ENCODE measurements at places on chromosomes 6 and 20.

GRCh38 chr20:41260734-41261220 lies 56.8 kb downstream of the ZHX3 start:
- no peak for DNase-seq

GRCh38 chr6:169248521-169248971 lies 5.1 kb downstream of the THBS2 start:
- no peak for DNase-seq

GRCh38 chr20:12466915-12467314 lies 541.9 kb upstream of the SPTLC3 start:
- DNase-seq: no peak

DNA sequence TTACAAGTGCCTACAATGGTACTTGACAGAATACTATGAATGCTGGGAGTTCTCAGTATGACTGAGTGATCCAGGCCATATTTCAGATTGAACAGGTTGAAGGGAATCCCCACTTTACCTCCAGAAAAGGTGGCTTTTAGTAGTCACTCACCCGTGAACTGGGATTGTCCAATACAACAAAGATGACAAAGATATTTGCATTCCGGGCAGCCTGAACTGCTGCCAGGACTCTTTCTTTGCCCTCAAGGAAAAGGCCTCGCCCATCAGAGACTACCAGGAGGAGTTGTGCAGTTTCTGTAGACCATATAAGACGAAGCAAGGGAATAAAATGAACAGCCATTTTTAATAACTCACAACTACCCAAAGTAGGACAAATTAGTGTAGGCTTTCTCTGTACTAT lies 6.3 kb upstream of the LYRM2 start:
- DNase-seq: no peak

GRCh38 chr6:137389150-137389704 lies 105.0 kb downstream of the OLIG3 start:
- DNase-seq: no peak

- DNase-seq: no peak
Measured at GRCh38 chr6:47698342-47698787, at the start of gene ADGRF4. Gene ADGRF4 (plus strand): TSS chr6:47698580. CDS start chr6:47707246, 8,666 bp downstream.

GRCh38 chr20:21342656-21343345 lies 39.7 kb downstream of the XRN2 start:
- no peak for DNase-seq

DNA sequence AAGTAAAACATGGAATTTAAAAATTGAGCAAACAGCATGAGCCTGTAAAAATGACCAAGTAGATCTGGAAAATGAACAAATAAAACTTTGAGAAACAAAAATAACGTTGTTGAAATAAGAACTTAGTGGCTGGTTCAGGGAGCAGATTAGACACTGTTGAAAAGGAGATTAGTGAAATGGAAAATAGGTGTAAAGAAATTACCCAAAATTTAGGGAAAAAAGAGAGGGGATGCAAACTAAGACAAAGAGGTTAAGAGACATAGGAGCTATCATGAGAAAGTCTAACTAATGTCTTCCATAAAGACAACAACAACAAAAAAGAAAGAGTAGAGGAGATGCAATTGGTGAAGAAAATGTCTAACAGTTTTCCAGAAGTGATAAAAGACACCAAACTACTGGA lies 29.0 kb downstream of the APCDD1L start:
- DNase-seq: no peak

- DNase-seq: no peak
Measured at GRCh38 chr6:38171997-38172738, 352.6 kb downstream of the ZFAND3 start.

DNA sequence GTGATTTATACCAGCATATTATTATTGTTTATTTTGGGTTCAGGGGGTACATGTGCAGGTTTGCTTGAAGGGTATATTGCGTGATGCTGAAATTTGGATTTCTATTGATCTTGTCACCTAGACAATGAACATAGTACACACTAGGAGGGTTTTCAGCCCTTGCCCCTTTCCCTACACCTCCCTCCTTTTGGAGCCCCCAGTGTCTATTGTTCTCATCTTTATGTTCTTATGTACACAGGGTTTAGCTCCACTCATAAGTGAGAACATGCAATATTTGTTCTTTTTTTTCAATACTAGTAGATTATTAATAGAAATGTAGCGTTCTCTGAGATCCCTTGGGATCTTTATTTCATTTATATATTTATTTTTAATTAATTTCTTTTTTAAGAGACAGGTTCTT lies 79.2 kb upstream of the MRAP2 start:
- no peak for DNase-seq

- no peak for DNase-seq
Measured at GRCh38 chr6:86963352-86963751, 26.0 kb downstream of the HTR1E start.

DNA sequence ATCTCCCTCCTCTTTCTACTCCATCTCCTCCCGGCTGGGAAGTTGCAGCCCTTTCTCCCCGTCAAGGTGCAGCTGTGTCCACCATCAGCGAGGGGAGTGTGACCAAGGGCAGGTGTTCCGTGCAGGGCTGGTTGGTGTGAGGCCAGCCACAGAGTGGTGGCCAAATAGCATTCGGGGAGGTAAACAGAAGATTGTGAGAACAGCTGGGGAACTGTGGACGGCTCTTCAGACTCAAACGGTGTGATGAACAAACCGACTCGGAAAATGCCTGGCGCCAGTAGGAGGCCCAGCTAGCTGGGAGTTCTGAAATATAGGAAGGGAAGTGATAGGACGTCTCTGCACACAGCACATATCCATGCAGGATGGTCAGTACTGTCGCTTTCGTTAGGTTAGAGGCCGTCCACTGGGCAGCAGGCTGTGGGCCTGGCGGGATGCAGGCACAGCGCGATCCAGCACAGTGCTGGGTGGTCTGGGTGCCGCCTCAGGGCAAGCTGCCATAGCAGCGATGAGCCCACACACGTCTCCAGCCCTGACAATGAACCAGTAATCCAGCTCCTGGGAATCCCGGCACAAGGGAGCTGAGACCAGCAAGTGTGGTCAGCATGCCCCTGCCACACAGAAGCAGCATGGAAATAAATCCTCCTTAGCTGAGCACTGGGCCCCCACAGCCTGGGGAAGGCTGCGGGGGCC lies 258.1 kb downstream of the TAF4 start:
- DNase-seq: no peak

- DNase-seq: no peak
Measured at GRCh38 chr6:165417278-165417865, 108.0 kb upstream of the C6orf118 start.

- no peak for DNase-seq
Measured at GRCh38 chr20:58251979-58252591, 23.6 kb upstream of the ANKRD60 start.

GRCh38 chr6:113763311-113763766 lies 93.8 kb upstream of the MARCKS start:
- no peak for DNase-seq

GRCh38 chr6:134223796-134224420 lies 94.0 kb downstream of the SGK1 start:
- DNase-seq: no peak

DNA sequence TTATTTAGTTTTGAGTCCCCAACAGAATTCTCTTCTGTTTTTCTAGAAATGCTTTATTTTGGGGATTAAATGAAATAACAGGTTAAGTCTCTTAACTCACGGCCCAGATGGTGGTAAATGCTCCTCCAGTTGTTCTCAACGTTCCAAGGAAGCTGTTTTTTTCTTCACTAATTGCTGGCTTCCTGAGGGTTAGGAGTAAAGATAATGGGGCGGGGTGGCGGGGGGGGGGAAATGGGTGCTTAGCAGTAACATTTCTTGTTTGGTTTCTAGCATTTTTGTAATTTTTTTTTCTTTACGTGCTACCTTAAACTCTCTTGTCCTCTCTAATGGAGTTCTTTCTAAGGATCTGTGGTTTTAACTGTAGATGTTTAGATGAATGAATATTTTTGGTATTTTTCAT lies 2.2 kb downstream of the SRSF3 start:
- DNase-seq: no peak

- DNase-seq: no peak
Measured at GRCh38 chr6:153553627-153554026, 422.5 kb upstream of the RGS17 start.

GRCh38 chr20:3651204-3651962 lies 11.8 kb downstream of the GFRA4 start:
- no peak for DNase-seq

DNA sequence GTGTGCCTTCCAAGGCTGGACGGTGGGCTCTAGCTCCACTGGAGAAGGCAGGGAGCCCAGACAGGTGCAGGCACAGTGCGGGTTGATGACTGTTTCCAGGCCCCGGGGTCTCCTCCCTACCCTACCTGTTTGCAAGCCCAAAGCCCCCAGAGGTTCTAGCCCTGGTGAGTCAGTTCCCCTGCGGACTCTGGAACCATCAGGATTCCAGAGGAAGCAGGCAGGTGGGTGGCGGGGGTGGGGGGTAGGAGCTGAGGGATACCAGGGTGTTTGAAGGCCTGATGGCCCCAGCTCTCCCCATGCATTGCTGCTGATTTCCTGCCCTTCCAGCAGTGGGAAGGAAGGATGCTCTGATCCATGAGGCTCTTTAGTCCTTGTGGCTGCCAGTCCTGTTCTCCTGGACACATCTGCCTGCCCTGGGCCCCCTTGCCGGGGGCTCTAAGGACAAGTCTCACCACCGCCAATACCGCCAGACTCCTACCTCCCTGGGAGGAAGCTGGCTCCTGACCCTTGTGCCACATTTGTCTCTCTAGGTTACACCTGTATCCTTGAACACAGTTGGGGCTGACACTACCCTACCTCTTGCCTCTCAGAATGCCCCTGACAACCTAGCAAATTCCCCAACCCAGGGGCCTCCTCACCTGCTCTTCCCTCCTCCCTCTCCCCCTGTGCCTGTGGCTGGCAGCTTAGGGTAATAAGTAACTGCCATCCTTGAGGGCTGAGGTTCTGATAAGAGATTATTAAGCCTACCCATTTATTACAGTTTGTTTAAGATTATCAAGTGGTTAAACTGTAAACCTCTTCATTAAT lies 21.7 kb downstream of the KCNK5 start:
- no peak for DNase-seq

- DNase-seq: no peak
Measured at GRCh38 chr6:63486196-63486595, 86.1 kb upstream of the LOC128125822 start.

- DNase-seq: no peak
Measured at GRCh38 chr6:3176562-3177355, 19.4 kb upstream of the TUBB2A start.

GRCh38 chr20:1908191-1908590 lies 13.0 kb downstream of the SIRPA start:
- DNase-seq: no peak

- no peak for DNase-seq
Measured at GRCh38 chr6:35295521-35296315, 1.9 kb upstream of the DEF6 start.

- DNase-seq: no peak
Measured at GRCh38 chr6:170298688-170299087, 7.8 kb upstream of the DLL1 start.

GRCh38 chr6:153485072-153485471 lies 354.0 kb upstream of the RGS17 start:
- DNase-seq: no peak

DNA sequence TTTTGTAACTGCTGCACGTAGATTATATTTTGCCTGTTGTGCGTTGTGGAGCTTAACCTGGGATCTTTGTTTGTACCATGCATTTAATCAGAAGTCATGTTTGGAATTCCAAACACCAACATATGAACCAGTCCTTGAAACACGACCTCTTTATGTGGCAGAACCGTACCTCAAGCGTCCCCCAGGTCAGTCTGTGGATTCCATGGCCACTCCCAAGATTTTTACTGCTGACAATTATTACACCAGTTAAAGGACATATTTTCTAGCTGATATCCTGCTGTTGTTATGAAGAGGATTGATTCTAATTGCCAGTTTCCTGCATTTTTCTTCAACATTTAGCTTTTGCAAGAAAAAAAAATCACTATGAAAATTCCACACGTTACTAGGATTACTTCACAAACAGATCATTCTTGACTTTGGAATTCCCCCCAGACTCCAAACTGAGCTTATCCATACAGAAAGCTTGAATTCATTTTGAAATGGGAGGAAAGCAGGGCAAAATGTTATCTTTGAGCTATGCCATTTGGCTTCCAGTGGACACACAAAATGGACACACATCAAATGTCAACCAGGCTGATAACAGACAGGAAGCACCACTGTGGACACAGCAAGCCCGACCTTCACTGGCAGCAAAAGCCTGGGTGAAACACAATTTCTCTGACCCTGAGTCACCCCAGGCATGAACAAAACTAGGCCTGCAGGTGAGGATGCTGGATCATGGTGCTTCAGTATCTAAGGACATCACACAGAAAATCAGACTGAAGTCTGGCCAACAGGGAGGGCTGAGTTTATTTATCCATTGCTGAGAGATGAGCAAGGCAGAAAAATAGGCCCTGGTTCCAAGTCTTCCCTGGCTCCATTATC lies 542.9 kb upstream of the JAG1 start:
- no peak for DNase-seq

- no peak for DNase-seq
Measured at GRCh38 chr20:50196248-50196647, 5.6 kb downstream of the CEBPB start.
